ENCODE measurements at places on chromosomes 2 and 18.
A peak's percentile ranks its signal among the peaks of the same experiment; 100 is the strongest.

- DNase-seq: no peak
Measured at GRCh38 chr2:96264086-96264485, 1.7 kb downstream of the TMEM127 start.

DNA sequence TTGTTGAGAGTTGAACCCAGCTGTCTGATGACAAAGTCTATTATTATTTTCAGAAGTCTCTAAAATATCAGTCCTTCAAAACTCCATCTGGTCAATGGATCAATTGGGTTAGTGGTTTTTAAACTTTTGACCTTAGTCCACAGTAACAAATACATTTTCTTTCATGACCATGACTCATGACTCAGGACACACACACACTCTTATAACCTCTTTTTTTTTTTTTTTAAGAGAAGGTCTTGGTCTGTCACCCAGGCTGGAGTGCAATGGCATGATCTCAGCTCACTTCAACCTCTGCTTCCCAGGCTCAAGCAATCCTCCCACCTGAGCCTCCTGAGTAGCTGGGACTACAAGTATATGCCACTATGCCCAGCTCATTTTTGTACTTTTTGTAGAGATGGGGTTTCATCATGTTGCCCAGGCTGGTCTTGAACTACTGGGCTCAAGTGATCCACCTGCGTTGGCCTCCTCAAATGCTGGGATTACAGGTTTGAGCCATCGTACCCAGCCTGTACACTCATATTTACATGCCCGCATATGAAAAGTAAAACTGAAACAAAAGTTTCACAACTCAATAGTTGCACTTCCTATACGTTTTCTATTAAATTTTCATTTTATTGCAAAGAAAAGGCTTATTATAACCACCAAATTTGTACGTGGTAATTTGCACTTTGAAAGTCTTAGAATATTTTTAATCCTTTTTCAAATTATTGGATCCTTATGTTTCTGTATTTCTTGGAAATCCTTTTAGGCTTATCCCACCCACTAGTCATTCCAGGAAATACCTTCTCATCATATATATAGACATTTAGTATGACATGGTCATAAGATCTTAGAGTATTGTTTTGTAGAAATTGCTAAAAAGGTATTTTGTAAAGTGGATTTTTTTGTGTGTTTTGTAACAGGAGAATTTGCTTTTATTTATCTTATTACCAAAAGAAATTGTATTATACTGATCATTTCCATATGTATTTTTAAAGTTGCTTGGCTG lies 199.0 kb downstream of the LPIN1 start:
- peak; percentile 33 for DNase-seq

DNA sequence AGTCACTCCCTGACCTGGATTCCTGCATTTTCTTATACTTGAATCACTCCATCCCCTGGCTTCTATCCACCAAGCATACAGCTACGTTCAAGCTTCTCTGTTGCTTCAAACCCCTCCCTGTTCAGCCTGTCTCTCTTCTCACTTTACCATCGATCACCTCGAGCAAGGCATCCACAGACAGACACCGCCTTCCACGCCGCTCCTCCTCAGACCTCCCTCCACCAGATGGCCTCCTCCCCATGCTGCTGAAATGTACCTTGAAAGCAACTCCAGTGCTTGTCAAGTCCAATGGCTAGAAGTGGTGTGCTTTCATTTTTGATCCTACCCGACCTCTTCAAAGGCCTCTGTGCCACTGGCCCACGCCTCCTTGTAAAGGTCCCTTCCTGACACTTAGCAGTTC lies 131.3 kb upstream of the ACAA2 start:
- no peak for DNase-seq

GRCh38 chr18:2987876-2988790 lies 24.8 kb downstream of the LPIN2 start:
- DNase-seq: no peak

GRCh38 chr2:201118961-201119854 lies 3.2 kb downstream of the CFLAR start:
- peak; percentile 39 for DNase-seq

DNA sequence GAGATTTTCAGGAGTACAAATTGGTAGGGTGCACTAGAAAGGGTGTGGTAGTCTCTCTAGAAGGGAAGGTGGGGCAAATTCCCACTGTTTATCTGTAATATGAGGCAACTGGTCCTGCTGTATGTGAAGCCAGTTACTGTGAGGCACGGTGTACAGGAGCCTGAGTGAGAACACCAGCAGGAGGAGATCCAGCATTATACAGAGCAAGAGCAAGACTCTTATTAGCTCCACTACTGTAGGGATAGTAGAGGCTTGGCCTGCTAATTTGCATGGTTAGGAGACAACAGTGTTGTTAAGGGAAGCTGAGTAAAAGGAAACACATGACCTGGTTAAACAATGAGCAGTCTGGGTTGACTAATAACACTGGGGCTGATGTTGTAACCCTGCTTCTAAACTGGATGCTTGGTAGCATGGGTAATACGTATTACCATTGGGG lies 76.3 kb upstream of the WDSUB1 start:
- no peak for DNase-seq

DNA sequence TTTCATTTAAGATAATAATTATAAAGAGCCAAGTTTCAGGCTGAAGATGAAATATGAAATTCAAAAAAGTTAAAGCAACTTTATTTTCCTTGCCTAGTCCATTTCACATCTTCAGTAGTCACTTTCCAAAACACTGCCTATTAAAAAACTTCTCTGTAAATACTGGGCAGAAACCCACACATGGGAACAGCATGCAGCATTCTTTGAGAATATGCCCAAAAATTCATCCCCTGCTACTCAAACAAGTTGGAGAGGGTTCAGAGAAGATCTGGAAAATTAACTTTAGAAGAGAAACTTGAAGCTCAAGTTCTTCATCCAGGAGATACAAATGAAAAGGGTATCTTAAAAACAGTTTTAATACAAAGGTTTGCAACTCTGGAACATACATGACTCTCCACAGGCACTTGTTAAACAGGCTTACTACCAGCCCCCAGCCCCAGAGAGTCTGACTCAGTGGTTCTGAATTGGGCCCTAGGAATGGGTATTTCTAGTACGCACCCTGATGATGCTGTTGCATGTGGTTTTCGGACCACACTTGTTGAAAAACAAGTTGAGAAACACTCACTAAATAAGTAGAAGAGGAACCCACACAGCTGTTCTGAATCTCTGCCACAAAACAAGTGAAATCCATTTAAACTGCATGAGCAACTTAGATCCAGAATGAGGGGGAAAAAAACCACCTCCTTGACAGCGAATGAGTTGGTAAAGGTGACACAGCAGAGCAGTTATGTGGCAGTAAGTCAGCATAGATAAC lies 329.1 kb downstream of the SATB2 start:
- no peak for DNase-seq

DNA sequence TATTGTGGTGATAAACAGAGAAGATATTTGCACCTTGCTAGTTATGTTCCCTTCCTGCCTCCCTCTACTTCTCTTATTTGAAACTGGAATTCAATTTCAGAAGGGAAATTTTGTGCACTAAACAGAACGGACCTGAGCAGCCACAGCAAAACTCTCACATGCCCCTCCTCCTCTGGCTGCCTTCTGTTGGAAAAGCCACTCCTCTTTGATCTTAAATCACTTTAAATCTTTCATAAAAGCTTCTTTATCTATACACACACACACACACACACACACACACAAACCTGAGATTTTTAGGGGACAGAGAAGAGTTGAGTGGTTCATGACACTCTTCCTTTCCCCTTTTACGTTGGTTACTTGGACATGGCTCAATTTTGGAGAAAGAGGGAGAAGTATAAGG lies 5.6 kb downstream of the TBR1 start:
- DNase-seq: no peak

DNA sequence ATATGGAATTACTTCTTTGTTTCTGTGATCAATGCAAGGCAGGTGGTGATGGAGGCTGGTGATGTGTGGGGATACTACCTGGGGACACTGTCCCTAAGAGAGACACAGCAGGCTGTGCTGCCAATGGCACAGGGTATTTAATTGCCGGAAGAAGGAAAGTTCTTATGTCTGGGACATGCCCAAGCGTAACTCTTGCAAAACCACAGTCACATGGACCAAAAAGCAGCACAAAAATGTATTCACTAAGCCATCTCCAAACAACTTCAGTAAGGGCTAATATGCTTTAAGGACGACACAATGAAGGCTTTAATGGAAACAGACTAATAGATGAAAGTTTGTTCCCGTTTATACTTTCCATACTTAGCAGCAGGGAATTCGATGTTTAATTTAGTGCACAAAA lies 49.7 kb upstream of the AP1S3 start:
- DNase-seq: no peak

DNA sequence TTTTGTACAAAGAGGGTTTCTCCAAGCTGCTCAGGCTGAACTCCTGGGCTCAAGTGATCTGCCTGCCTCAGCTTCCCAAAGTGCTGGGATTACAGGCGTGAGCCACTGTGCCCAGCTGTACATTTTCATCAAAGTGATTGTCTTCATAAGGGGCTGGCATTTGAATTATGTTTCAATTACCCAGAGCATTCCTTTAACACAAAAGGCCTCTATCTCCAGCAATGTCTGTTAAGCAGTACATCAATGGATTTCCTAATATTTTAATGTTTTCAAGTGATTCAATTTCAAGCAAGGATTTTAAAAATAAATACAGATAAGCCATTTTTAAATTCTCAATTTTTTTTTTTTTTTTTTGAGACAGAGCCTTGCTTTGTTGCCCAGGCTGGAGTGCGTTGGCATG lies 50.9 kb upstream of the AP1S3 start:
- DNase-seq: no peak

- no peak for DNase-seq
Measured at GRCh38 chr18:50776383-50776782, 43.4 kb downstream of the MRO start.

DNA sequence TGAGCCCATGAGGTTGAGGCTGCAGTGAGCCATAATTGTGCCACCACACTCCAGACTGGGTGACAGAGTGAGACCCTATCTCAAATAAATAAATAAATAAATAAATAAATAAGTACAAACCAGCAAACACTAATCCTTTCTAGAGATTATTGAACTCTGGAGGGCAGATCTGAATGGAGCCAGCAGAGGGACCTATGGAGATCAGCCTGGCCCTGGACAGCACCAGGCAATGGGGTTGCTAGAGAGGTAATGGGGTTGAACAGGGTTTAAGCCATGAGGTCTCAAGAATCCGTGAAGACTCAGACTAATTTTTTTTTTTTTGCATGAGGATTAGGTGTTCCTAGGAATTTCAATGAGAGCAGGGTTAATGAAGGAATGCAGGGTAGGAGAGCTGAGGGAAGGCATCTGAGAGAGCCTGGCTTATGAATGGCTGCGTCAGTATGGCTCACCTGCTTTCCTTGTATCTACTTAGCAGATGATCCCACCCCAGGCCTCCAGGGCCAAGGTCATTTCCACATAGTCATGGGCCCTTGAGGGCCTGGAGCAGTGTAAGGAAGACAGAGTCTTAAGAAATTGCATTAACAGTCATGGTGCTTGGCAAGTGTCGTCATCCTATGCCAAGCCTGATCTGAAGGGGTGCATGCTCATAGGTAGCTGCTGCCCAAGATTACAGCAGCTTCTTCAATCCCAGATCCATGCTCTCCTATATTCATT lies 34.6 kb upstream of the IL37 start:
- no peak for DNase-seq

Data from activated CD4-positive, alpha-beta T cell treated with anti-CD3 and anti-CD28 coated beads for 48 hours (primary cell).